ENCODE measurements at places on chromosomes 4 and X.

DNA sequence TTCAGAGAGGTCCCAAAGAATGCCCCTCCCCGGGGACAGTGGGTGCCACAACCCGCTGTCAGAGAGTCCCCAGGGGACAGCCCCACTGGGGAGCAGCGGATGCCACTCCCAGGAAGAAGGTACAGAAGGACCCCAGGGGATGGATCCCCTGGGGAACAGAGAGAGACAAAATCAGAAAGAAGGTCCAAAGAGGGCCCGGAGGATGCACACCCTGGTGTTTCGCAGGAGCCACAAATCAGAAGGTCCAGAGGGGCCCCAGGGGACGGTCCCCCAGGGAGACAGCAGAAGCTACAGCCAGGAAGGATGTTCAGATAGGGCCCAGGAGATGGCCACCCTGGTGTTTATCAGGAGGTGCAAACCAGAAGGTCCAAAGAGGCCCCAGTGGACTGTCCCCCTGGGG, 1.4 kb downstream of the TEX13D start:
- no peak for DNase-seq

DNA sequence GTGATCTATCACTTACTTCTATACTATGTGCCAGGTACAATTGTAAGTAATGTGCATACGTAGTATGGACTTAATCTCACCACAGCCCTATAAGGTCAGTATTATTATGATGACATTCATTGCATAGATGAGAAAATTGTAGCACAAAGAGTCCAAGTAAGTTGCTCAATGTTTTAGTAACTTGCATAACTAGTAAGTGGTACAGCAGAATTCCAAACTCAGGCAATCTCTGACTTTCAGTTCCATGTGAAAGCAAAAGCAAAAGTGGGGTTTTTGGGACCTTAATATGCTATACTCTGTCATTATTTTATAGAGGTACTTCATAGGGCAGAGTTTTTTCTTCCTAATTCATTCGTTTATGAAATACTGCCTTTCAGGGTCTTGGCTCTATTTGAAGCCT, 188.8 kb upstream of the VEGFC start:
- DNase-seq = no peak

DNA sequence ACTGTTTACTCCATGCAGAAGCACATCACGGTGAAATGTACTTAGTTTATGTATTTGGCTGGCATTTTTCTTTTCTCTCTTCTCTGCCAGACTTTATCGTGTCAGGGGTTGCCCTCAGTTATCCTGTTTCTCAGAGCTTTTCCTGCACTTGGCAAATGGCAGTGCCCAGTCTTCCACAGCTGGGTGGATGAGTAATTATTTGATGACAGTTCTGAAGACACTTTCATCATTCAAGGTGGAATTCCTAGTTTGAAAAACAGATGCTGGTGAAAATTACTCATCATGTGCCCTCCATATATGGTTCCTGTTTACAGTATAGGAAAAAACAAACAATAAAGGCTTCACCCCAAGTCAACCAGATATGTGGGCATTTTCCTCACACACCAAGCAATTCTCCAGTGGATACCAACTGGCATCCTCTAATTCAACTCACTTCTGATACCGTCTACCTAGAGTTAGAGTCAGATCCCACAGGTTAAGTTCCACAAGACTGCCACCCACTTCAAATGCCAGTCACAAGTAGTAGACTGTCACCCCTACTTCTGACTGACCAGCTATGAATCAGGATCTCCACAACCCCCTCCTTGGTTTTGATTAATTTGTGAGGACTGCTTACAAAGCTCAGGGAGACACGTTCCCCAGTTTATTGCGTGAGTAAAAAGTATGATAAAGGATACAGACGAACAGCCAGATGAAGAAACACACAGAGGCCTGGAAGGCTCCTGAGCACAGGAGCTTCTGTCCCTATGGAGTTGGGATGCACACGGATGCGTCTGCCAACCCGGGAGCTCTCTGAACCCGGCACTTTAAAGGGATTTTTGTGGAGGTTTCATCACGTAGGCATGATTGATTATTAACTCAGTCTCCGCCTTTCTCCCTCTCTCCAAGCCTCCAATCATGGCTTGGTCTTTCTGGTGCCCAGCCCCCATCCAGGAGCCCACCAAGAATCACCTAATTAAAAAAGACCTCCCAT, 72.9 kb downstream of the CLDN34 start:
- DNase-seq = no peak

- no peak for DNase-seq
Measured at GRCh38 chrX:44282753-44283152, 60.7 kb downstream of the EFHC2 start.

DNA sequence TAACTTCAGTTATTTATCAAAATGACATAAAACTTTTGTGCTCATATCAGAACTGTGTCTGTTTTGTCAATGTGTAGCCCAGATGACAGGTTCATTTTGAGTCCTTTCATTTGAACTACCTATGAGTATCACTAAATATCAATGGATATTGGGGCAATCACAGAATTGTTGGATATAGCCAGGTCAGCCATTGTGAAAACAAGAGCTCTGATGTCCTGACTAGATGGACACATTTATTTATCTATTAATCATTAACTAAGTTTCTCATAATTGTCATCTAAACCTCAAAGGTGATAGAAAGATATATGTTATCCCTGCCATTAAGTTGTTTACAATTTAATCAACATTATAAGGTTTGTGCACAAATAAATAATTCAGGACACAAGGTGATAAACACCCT, 638.3 kb upstream of the GRIA3 start:
- no peak for DNase-seq

DNA sequence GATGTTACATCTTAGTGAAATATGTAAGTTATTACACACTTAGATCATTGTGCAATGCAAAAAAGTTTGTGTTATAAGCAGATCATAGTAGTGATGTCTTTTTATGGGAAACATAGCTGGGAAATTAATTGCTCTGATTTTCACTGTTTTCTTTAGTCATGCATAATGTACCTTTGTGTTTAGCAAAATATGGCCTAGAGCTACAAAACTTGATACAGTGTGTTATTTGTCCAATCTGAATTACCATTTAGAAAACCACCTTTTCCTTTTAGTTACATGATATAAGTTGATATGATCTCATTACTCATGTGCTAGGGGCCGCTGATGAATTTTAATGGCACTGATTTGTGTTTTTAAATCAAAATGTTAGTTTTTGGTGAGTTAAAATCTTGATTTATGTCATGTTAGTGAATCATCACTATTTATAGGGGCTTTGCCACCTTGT, 2.0 kb downstream of the BMPR1B start:
- no peak for DNase-seq

GRCh38 chr4:106494066-106494465, 125.5 kb upstream of the GIMD1 start:
- no peak for DNase-seq

DNA sequence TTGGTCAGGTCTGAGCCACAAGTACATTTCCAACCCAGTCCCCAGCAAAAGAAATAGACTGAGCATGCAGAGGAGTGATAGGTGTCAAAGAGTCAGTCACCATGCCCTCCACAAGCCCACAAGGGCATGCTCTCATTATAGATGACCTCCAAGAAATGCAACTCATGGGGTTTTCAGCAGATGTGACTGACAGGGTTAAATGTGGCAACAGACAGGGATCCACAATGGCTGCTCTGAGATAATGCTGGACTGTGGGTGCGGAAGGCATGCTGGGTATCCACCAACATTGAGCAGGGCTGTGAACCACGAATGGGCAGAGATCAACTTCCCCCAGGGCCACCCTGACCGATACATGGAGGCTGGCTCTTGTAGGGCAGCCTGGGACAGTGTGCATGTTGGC, 115.8 kb downstream of the BCOR start:
- DNase-seq = no peak

DNA sequence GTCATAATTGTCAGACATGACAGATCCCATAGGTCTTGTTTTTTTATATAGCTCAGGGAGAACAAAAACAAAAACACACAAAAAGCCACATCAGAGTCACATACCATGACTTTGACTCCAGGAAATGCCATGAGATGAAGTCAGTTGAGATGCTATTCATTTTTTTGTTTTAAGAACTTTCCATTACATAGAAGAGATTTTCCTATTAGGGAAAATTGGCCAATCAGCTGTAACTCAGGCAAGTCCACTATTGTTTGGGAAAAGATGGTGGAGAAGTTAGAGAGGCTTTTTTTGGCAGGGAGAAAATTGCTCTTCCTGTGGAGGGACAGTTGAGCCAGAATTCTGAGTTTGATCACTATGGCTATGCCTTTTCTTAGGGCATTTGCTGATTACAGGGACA, 72.6 kb downstream of the SMARCA5 start:
- no peak for DNase-seq

- DNase-seq = no peak
Measured at GRCh38 chr4:89700766-89701423, 136.1 kb downstream of the SNCA start.

- no peak for DNase-seq
Measured at GRCh38 chrX:150663073-150663472, 30.1 kb upstream of the MTMR1 start.

DNA sequence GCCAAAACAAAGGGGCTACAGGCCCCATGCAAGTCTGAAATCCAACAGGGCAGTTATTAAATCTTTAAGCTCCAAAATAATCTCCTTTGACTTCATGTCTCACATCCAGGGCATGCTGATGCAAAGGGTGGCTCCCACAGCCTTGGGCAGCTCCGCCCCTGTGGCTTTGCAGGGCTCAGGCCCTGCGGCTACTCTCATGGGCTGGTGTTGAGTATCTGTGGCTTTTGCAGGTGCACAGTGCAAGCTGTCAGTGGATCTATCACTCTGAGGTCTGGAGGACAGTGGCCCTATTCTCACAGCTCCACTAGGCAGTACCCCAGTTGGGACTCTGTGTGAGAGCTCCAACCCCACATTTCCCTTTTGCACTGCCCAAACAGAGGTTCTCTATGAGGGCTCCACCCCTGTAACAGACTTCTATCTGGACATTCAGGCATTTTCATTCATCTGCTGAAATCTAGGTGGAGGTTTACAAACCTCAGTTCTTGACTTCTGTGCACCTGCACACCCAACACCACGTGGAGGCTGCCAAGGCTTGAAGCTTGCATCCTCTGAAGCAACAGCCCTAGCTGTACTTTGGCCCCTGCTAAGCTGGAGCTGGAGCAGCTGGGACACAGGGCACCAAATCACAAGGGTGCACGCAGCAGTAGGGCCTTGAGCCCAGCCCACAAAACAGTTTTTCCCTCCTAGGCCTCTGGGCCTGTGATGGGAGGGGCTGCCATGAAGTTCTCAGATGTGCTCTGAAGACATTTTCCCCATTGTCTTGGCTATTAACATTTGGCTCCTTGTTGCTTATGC, 154.8 kb upstream of the PDE5A start:
- no peak for DNase-seq

DNA sequence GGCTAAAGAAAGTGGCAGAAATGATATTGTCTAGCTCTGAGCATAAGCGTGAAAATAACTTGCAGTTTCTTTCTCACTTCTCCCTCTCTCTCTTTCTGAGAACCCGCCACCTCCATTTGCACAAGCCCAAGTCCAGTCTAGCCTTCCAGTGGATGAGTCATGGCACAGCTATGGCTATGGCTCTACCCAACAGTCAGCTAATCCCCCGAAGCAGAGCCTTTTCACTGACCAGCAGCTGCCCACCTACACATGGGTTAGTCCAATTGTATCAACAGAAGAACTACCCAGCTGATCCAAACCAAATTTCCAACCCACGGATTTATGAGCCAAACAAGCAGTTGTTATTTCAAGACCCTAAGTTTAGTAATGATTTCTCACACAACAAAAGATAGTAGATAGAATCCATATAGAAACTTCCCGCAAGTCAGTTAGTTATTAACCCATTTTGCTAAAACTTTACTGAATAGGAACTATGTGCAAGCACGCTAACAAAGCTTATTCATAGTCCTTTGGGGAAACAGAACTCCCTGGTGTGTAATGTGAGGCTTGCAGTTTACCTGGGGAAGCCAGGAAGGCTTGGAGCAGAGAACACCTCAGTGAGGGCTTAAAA, 282.3 kb downstream of the INPP4B start:
- DNase-seq = no peak

GRCh38 chr4:146023334-146023967, 84.8 kb upstream of the ZNF827 start:
- no peak for DNase-seq

DNA sequence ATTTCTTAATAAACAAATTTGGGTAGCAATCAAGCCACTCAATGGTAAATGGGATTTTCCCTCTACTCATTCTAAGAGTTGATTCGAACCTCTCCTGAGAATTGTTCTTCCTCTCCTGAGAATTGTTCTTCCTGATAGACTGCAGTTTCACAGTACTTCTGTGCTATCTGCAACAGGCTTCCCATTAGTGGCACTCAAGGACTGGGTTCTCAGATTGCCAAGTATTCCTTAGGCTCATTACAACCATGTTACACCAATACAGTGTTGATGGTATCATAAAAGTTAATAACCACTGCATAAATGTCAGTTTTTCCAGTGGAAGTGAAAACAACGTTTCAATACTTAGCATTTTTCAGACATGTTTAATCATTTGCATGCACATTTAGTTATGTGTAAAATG, 201.6 kb downstream of the FRMPD4 start:
- no peak for DNase-seq

DNA sequence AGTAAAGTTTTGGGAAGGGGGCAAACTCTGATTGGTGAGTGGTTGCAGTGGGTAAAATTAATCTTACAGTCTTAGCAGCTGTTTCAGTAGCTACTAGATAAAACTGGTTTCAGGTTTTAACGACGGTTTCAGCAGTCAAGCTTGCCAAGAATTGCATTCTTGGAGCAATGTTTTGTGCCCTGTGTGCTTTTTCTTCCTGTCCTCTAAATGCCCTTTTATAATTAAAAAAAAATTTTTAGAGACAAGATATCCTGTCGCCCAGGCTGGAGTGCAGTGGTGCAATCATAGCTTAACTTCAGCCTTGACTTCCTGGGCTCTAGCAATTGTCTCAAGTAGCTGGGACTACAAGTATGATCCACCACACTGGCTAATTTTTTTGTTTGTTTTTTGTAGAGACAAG, 6.3 kb upstream of the PPEF2 start:
- no peak for DNase-seq

- DNase-seq = no peak
Measured at GRCh38 chr4:107035819-107036583, at the start of gene DKK2. Gene DKK2 (minus strand): TSS chr4:107036313. CDS start chr4:107035591, 722 bp downstream.

DNA sequence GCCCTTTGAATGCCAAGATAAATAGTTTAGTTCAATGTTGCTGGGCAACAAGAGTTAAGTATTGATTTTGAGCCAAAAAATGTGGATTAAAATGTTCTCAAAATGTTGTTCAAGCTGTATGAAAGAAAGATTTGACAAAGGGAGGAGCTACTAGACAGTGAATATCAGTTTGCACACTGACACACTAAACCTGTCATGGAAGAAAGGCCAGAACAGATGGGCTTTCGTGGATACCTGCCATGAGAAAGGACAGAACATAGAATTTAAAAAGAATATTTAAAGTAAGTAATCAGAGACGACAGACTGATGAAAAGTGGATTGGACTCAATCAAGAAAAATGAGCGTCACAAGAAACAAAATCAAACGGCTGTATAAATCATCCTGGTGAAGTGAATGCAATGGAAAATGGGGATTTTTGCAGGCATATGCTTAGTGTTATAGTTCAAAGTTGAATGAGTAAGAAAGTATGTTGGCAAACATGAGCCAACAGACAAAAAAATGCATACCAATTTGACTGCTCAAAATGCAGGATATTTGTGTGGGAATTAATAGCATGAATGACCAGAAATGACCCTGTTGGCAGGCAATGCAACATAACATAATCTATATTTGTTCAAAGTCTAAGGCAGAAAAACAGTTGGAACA, 7.4 kb downstream of the PCDH18 start:
- DNase-seq = no peak

GRCh38 chrX:38678821-38679220, 117.5 kb downstream of the TSPAN7 start:
- DNase-seq = no peak

Data from activated CD4-positive, alpha-beta T cell treated with anti-CD3 and anti-CD28 coated beads, Interleukin-2, amount 50 U/mL, for 4 hours (primary cell).